ENCODE measurements at places on chromosomes 6 and 20. TPM values are rescaled to one million over a fixed set of nuclear protein-coding genes. Genes with fewer than 3 reads are reported as not detected.
A peak's percentile ranks its signal among the peaks of the same experiment; 100 is the strongest.

GRCh38 chr6:26330859-26331217 lies 34.2 kb upstream of the BTN3A2 start:
- peaks cover 81% of the 10 kb centered on the region for H3K27me3 ChIP-seq
- no peak for DNase-seq
- no peak overlapping the region for H3K27ac ChIP-seq
- no peaks in the 10 kb centered on the region for H3K36me3 ChIP-seq
- no peaks in the 10 kb centered on the region for H3K4me1 ChIP-seq

DNA sequence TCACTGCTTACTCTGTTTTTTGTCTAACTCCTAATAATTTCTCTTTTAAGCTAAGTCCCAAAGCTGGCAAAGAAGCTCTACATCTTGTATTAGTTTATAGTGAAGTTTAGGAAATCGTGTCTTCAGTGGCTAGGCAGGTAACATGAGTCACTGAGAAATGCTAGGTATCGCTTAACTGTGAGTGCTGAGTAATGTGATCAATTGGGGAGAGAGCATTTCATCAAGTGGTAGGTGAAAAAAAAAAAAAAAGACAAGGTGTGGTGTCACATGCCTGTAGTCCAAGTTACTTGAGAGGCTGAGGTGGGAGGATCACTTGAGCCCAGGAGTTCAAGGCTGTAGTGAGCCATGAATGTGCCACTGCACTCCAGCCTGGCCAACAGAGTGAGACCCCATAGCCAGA lies 125.3 kb downstream of the FAM83B start:
- H3K27me3 ChIP-seq: no peaks in the 10 kb centered on the region
- H3K36me3 ChIP-seq: peaks cover 4% of the 10 kb centered on the region
- no peak overlapping the region for H3K27ac ChIP-seq
- H3K4me1 ChIP-seq: no peaks in the 10 kb centered on the region
- DNase-seq: no peak

- H3K4me3 ChIP-seq: no peak overlapping the region
- peak overlapping the region; percentile 80 for H3K27ac ChIP-seq
- no peaks in the 10 kb centered on the region for H3K27me3 ChIP-seq
- no peak for DNase-seq
These were observed 42.9 kb downstream of the BCAS4 start for GRCh38 chr20:50837532-50838321.

- H3K36me3 ChIP-seq: no peaks in the 10 kb centered on the region
- no peaks in the 10 kb centered on the region for H3K27me3 ChIP-seq
- peak overlapping the region; percentile 74 for H3K27ac ChIP-seq
- H3K4me3 ChIP-seq: no peak overlapping the region
These were observed 95.4 kb upstream of the MRPS10 start for GRCh38 chr6:42313038-42313437.

DNA sequence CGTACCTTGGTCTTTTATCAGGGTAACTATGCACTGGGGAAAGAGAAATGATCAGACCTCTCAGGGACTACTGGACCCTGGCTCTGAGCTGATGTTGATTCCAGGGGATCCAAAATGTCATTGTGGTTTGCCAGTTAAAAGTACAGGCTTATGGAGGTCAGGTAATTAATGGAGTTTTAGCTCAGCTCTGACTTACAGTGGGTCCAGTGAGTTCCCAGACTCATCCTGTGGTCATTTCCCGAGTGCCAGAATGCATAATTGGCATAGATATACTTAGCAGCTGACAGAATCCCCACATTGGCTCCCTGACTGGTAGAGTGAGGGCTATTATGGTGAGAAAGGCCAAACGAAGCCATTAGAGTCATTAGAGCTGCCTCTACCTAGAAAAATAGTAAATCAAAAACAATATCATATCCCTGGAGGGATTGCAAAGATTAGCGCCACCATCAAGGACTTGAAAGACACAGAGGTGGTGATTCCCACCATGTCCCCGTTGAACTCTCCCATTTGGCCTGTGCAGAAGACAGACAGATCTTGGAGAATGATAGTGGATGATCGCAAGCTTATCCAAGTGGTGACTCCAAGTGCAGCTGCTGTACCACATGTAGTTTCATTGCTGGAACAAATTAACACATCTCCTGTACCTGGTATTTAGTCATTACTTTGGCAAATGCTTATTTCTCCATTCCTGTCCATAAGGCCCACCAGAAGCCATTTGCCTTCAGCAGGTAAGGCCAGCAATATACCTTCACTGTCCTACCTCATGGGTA lies 152.4 kb downstream of the THBS2 start:
- no peak for DNase-seq
- no peak overlapping the region for H3K4me3 ChIP-seq
- H3K4me1 ChIP-seq: no peaks in the 10 kb centered on the region
- no peaks in the 10 kb centered on the region for H3K36me3 ChIP-seq

DNA sequence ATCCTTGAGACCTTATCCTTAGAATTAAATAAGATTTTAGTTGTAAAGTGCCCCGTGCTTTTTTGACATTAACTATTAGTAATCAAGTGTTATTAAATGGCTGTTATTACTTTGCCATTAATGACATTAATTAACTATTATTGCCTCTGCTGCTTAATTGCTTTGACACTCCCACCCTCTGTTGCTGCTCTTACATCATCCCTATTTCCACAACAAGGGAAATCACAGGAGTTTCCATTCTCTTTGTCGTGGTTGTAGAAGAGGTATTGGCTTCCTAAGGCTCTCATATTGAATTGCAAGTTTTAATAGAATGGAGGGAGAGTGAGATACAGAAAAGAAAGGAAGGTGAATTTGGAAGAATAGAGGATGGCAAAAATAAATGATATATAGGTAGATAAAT lies 545.8 kb downstream of the MMUT start:
- no peak overlapping the region for H3K4me3 ChIP-seq
- no peak overlapping the region for H3K27ac ChIP-seq
- no peaks in the 10 kb centered on the region for H3K4me1 ChIP-seq
- no peaks in the 10 kb centered on the region for H3K36me3 ChIP-seq
- no peak for DNase-seq

DNA sequence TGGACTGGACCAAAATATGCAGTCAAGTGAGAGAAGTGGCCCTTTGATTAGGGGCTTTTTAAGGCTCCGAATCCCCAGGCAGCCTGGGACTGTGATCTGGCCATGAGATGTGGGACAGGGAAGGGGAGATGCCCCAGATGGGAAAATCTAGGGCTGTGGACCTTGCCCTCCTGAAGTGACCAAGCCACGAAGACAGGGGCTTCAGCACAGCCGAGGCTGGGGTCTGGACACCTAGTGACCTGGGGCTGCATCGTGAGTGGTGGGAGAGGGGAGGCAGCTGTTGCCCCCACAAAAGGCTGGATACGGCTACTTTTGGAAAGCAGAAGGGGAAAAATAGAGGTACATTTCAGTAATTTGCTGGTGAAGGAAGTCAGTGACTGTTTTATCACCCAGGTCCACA lies 139.5 kb upstream of the SLC24A3 start:
- H3K27ac ChIP-seq: no peak overlapping the region
- H3K36me3 ChIP-seq: no peaks in the 10 kb centered on the region
- H3K4me3 ChIP-seq: no peak overlapping the region
- no peaks in the 10 kb centered on the region for H3K4me1 ChIP-seq

DNA sequence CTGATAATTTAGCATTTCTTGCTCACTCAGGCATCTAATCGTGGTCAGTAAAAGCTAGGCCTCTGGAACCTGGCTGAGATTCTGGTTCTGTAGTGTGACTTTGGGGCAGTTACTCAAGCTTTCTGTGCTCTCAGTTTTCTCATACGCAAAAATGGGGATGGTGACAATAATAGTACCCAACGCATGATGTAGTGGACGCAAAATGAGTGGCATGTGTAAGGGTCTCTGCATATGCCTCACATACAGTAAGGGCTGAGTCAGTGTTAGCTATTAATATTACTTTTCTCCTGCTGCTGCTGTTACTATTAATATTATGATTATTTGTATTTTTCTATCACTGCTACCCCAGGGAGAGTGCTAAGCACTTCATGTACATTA lies 686 bp downstream of the GINS1 start:
- no peak for DNase-seq
- no peaks in the 10 kb centered on the region for H3K36me3 ChIP-seq
- H3K4me1 ChIP-seq: no peaks in the 10 kb centered on the region
- no peaks in the 10 kb centered on the region for H3K27me3 ChIP-seq

DNA sequence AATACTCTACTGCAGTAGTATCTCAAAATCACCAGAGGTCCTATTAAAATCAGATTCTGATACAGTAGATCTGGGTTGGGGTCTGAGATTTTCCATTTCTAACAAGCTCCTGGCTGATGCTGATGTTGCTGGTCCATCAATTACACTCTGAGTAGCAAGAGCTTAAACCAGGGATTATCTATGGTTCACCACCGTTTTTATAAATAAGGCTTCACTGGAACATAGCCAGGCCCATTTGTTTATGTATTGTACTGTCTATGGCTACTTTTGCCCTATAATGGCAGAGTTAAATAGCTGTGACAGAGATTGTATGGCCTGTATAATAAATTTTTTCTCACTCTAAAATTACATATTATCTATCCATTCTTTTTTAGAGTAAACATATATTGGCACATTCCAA lies 53.0 kb downstream of the NUDT3 start:
- H3K27me3 ChIP-seq: no peaks in the 10 kb centered on the region
- H3K36me3 ChIP-seq: no peaks in the 10 kb centered on the region
- H3K4me3 ChIP-seq: no peak overlapping the region
- H3K27ac ChIP-seq: peak overlapping the region; percentile 65
- peaks cover 3% of the 10 kb centered on the region for H3K4me1 ChIP-seq

- no peaks in the 10 kb centered on the region for H3K36me3 ChIP-seq
- H3K4me3 ChIP-seq: no peak overlapping the region
- no peak for DNase-seq
- H3K27me3 ChIP-seq: no peaks in the 10 kb centered on the region
- no peaks in the 10 kb centered on the region for H3K4me1 ChIP-seq
These were observed 287.1 kb downstream of the BTBD9 start for GRCh38 chr6:38352636-38353035.

DNA sequence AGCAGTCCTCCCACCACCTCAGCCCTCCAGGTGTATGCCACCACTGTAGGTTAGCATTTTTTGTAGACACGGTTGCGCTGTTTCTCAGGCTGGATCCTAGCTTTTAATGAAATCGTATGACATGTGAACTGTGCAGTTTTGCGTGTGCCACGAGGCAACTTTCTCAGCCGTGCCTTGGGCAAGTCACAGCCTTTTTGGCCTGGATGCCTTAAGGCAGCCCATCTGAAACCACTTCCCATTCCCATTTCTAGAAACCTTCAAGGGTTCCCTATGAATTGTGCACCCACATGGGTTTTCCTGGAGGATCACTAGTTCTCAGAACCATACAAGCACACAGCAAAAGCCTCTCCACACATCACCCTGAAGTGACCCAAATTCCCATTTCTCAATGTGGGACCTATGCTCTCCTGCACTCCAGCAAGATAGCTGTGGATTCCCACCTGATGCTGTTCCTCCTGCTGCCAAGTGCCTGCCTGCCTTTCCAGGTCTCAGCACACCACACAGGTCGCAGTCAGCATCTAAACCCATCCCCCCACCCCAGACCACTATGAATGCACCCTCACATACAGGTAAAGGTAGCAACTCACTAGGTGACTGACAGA lies 28.9 kb downstream of the SNX5 start:
- no peak overlapping the region for H3K4me3 ChIP-seq
- no peaks in the 10 kb centered on the region for H3K4me1 ChIP-seq
- H3K27me3 ChIP-seq: no peaks in the 10 kb centered on the region
- H3K36me3 ChIP-seq: peaks cover 7% of the 10 kb centered on the region

- H3K27ac ChIP-seq: peak overlapping the region; percentile 62
- no peak for DNase-seq
These were observed 5.0 kb downstream of the MANBAL start for GRCh38 chr20:37294262-37294981.

GRCh38 chr6:167987396-167988153 lies 9.9 kb upstream of the KIF25 start:
- H3K27ac ChIP-seq: no peak overlapping the region
- no peak overlapping the region for H3K4me3 ChIP-seq
- no peaks in the 10 kb centered on the region for H3K36me3 ChIP-seq
- no peaks in the 10 kb centered on the region for H3K4me1 ChIP-seq

- H3K27me3 ChIP-seq: no peaks in the 10 kb centered on the region
- no peaks in the 10 kb centered on the region for H3K36me3 ChIP-seq
- no peak overlapping the region for H3K4me3 ChIP-seq
- no peak overlapping the region for H3K27ac ChIP-seq
- DNase-seq: no peak
These were observed 246.7 kb downstream of the CD109 start for GRCh38 chr6:73942592-73943186.

- H3K4me1 ChIP-seq: no peaks in the 10 kb centered on the region
- no peaks in the 10 kb centered on the region for H3K36me3 ChIP-seq
- H3K4me3 ChIP-seq: no peak overlapping the region
- H3K27ac ChIP-seq: no peak overlapping the region
These were observed 189.5 kb downstream of the THBS2 start for GRCh38 chr6:169064194-169064593.

DNA sequence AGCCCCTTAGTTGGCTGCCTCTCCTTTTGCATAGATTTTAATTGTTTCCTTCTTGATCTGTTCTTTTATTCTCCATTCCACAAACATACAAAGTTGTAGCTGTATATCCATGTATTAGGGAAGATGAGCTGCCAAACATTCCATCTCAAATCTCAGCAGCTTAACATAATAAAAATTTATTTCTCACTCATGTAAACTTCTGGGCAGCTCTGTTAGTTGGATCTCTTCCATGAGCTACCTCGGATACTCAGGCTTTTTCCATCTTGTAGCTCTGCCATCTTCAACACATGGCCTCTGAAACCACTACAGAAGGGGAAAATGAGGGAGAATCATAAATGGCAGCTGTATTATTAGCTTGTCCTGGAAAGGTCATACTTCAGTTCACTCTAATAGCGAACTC lies 149.4 kb upstream of the BMP2 start:
- no peak overlapping the region for H3K4me3 ChIP-seq
- H3K36me3 ChIP-seq: no peaks in the 10 kb centered on the region
- H3K27me3 ChIP-seq: no peaks in the 10 kb centered on the region
- no peaks in the 10 kb centered on the region for H3K4me1 ChIP-seq
- DNase-seq: no peak
- H3K27ac ChIP-seq: no peak overlapping the region

- peak overlapping the region; percentile 41 for H3K4me3 ChIP-seq
- no peaks in the 10 kb centered on the region for H3K27me3 ChIP-seq
- DNase-seq: no peak
- peak overlapping the region; percentile 85 for H3K27ac ChIP-seq
- no peaks in the 10 kb centered on the region for H3K4me1 ChIP-seq
These were observed 71.3 kb downstream of the EFHC1 start for GRCh38 chr6:52491203-52492069.

GRCh38 chr6:40042232-40042631 lies 108.0 kb upstream of the MOCS1 start:
- no peak for DNase-seq
- H3K4me1 ChIP-seq: no peaks in the 10 kb centered on the region
- no peaks in the 10 kb centered on the region for H3K27me3 ChIP-seq
- H3K27ac ChIP-seq: no peak overlapping the region
- H3K36me3 ChIP-seq: no peaks in the 10 kb centered on the region

The TREML2 gene
- total RNA-seq: not detected

The WASF1 gene
- 19.7 TPM for total RNA-seq

The MYB gene
- 37.0 TPM for total RNA-seq

The MLN gene
- total RNA-seq: not detected

The ADGRB3 gene
- 1.2 TPM for total RNA-seq

The COX7A2 gene
- total RNA-seq: 206 TPM

The ALDH5A1 gene
- total RNA-seq: 6.1 TPM

The CRIP3 gene
- 1.6 TPM for total RNA-seq

The SLPI gene
- total RNA-seq: 30.6 TPM

The SYCP2L gene
- total RNA-seq: 2.0 TPM

The PHF3 gene
- 110 TPM for total RNA-seq

All from breast epithelium (tissue), 4 donors.